ENCODE measurements at places on chromosomes 2 and 18.

DNA sequence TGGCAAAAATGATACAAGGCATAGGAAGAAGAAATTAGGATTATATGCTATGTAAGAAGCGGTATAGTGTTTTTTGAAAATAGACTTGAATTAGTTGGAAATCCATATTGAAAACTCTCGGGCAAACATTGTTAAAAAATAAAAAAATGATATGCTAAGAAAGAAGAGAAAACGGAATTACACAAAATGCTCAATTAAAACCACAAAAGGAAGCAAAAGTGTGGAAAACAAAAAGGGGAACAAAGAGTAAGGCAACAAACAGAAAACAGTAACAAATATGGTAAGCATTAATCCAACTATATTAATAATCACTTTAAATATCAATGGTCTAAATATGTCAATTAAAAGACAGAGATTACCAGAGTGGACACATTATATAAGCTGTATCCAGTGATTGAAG, 58.4 kb downstream of the TXNL1 start:
- DNase-seq, result no peak

DNA sequence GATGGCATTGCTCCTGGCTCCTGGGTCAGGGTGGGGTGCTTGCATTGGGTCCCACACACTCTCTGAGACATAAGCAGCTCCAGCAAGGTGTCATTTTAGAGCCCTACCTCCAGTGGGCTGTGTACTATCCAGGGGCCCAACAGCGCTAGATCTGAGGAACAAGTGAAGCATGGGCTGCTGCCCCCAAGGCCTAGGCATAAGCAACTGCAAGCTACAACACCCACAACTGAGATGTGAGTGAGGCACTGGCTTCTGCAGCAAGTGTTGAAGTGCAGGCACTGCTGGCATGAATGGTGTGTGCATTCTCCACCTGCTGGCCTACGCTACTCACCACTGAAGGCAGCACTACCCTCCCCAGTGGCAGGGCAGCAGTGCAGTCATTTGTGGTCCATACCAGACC, 81.0 kb upstream of the STK39 start:
- DNase-seq, result no peak

DNA sequence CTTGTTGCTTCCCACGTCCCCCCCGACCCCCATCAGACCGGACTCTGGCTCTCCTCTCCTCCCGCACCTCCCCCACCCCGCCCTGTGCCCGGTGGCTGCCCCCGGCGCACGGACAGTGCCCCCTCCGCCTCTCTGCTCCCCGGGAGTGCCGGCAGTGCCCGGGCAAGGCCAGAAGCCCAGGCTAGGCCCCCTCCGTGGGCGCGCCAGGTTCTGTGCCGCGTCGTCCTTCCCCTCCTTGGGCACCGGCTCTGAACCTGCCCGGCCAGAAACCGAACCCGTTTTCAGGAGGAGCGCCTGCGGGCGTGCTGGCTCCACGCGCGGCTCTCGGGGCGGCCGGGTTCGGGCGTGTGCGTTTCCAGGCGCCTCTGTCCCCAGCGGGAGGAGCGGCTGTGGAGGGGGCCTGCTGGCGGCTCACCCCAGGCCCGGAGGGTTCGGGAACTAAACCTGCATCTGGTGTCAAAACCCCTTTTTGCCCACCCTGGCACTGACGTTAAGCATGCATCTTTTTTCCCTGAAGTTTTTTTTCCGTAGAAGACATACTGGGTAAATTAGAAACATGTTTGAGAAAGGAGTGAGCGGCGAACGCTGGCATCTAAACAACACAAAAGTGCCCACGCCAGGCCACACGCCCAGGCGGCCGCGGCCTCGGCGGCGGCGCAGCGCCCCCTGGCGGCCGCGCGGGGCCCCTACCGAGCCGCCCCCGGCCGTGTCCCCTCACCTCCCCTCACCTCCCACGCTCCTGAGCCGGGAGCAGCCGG, 123.9 kb upstream of the SLC1A4 start:
- DNase-seq, result peak; percentile 90

GRCh38 chr2:39991298-39991697, 212.2 kb upstream of the THUMPD2 start:
- peak; percentile 85 for DNase-seq

- DNase-seq, result no peak
Measured at GRCh38 chr2:43121580-43122314, 104.7 kb downstream of the ZFP36L2 start.

GRCh38 chr2:205527801-205528200, 154.5 kb upstream of the NRP2 start:
- no peak for DNase-seq

DNA sequence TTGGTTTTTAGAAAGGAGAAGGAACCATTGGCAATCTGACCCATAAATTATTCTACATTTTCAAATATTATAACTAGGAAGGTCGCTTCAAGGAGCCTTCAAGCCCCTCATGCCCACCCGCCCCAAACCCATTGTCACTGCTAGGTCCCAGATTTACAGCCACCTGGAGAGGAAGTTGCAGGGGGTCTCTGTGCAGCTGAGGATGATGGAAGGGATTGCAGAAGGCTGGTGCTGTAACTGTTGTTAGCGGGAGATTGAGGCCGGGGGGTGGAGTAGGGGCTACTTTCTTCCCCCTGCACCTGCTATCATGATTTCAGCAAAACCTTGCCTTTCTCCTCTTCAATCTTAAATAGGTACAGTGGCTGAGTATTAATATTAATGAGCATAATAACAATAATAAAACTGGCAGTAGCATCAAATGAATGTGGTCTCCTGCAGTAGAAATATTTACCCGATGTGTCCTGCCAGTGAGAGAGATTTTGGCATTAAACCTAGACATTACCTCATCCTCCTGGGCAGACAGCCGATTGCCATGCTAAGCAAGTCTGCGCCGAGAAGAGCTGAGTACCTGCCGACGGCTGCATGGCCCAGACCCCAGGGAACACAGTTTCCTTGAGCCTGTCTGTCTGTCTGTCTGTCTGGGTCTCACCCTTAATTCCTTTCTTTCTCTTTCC, 225.4 kb downstream of the FAM210A start:
- DNase-seq, result peak; percentile 63

- no peak for DNase-seq
Measured at GRCh38 chr18:38032516-38032915, 466.9 kb upstream of the CELF4 start.

DNA sequence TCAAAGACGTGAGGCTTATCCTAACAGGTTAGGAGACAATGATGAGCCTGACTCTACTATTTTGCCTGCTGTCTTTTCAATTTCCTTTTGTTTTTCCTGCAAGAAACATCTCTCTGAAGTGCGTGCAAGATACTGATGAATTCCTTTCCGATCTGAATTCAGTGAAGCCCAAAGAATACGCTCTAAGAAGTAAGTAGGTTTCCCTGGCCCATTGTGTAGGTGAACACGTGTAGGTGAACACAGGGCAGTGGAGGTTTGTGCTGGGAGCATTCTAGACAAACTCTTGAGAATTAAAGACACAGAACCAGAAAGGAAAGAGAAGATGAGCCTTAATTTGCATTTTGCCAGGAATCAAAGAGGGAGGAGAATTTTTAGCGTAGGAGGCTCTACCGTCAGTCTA, 132.0 kb downstream of the ZNF532 start:
- DNase-seq, result no peak

DNA sequence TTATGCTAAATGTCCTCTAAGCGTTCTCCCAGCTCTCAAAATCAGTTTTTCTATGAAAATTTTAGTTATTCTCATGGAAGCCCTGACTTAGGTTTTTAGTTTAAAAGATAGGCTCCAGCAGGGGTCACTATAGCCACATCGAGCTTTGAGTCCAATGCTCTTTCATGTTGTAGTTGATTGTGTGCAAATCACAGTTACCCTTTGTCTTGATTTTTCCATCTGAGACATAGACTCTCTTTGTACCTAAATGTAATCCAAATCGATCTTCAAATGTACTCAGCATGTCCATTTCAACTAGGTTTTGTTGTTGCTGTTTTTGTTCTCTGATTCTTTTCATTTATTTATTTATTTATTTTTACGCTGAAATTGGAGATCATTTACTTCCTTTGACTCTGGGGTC, 26.4 kb upstream of the MSTN start:
- peak; percentile 89 for DNase-seq

Data from adipocyte (in vitro differentiated cells).